ENCODE measurements at places on chromosomes 12 and 14.

GRCh38 chr12:57401165-57401564 lies 29.7 kb downstream of the R3HDM2 start:
- DNase-seq: no peak

DNA sequence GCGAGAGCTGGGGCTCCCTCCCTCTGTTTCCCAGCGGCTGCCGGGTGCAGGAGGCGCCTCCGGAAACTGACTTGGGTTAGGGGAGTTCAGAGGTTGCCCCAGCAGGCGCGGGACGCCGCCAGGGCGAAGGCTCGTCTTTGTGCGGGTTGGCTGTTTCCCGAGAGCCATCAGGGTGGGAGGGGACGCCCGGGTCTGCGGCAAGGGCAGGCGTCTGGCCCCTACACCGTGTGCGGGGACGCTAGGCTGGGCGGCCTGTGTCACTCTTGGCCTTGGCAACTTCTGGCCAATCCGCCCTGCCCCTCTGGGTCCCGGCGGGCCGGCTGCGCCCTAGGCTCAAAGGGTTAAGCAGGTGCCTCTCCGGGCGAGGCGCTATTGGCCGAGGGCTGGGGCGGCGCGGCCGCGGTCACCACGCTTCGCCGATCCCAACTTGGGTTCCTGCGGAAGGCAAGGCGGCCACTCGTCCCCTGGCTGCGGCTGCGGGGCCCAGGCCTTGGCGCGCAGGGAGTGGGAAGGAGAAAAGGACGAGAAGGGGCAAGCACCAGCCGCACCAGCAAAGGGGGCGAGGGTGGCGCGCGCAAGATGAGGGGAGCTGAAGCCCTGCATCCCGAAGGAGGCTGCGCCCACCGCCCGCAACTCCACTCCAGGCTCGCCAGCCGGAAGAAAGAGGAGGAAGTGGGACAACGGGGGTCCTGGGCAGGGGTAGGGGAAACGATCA lies 5.6 kb upstream of the NPAS3 start:
- no peak for DNase-seq

DNA sequence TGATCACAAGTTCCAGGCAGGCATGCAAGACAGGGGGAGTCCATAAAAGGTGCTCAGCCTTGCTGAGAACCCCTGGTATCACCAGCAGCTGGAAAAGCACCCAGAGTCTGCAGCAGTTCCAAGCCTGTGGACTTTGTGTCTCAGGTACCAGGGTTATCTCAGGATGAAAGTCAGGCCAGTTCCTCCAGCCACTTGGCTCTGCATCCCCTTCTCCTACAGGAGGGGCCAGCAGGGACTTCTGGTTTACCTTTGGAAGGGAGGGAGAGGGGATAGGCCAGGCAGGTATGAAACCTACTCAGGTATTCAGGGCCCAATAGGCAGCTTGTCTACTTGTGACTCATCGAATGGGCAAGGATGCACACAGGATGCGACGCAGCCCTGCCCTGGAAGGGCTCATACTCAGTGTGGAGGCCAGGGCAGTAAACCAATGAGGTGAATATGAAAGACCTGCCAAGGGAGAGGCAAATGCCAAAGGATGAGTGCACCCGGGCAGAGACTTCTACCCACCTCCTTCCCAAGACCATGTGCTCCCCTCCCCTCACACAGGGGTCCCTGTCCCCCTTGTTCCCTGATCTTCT lies 148.2 kb downstream of the SLC38A6 start:
- no peak for DNase-seq

GRCh38 chr14:64707661-64708060 lies 3.4 kb downstream of the PLEKHG3 start:
- peak; percentile 31 for DNase-seq

DNA sequence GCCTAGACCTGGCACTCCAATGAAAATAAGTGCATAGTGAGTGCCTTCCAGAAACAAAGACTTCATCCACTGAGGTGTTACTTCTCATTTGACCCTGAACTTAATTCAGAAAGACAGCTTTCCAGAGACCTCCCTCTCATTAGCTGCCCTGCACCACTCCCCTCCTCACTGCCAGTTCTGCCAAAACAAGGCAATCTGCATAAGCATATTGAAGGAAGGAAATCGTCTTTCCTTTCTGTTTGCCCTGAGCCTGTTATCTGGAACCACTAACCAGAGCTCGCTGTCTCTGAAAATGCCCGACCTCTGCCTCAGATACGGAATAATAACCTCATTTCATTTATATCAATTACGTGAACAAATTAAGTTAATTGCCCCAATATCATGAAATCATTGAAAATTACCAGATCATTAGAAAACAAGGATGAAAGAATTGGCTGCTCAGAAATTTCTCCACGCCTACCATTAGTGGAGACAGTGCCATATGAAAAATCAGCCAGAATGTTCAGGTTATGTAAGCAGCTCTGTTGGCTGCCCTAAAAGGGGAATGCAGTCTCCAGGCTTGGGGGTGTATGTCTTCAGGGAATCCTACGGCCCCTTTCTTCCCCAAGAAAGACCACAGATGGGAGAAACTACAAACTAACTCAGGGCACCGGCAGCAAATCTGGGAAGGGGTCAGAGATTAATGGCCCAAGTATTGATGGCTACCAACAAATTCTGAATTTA lies 149.9 kb upstream of the FKBP4 start:
- no peak for DNase-seq

DNA sequence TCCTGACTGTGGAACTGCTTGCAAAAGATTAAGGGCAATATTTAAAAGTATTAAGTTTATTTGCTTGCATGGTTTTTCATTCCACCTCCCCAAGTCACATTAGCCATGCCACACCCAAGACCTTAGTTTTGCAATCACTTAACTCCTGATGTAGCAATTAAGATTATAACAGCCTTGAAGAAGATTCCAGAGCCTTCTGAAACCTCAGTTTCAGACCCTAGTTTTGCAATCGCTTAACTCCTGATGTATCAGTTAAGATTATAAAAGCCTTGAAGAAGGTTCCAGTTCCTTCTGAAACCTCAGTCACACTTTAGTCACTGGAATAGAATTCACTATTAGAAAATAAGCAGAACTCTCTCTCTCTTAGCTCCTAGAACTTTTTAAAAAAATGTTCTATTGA lies 42.7 kb upstream of the DCN start:
- no peak for DNase-seq

GRCh38 chr12:109630815-109631214 lies 57.2 kb downstream of the MVK start:
- no peak for DNase-seq

DNA sequence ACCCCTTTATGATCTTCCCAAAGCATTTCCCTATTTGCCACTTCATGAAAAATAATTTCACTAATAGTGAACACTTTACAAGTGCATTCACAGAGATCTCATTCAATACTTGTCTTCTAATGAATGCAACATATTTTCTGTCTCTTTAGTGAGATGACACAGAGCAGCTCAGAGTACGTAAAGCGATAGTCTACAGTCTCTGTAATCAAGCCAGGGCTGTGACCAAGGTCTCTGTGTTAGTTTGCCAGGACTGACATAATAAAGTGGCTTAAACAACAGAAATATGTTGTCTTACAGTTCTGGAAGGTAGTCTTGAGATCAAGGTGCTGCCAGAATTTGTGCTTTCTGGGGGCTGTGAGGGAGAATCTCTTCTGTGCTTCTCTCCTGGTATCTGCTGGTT lies 33.1 kb upstream of the FRS2 start:
- no peak for DNase-seq

DNA sequence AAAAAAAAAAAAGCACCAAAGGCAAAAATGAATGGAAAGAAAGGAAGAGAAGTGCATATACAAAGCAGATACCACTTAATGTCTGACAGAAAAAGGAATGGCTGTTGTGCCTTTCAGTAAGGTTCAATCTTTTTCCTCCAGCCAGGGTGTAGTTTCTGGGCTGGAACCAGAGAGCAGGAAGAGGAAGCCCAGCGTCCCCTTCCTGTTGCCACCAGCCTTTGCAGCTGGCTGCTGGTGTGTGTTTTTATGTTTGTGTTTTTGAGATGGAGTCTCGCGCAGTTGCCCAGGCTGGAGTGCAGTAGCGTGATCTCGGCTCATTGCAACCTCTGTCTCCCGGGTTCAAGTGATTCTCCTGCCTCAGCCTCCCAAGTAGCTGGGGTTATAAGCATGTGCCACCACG lies 64.6 kb upstream of the LTA4H start:
- no peak for DNase-seq

DNA sequence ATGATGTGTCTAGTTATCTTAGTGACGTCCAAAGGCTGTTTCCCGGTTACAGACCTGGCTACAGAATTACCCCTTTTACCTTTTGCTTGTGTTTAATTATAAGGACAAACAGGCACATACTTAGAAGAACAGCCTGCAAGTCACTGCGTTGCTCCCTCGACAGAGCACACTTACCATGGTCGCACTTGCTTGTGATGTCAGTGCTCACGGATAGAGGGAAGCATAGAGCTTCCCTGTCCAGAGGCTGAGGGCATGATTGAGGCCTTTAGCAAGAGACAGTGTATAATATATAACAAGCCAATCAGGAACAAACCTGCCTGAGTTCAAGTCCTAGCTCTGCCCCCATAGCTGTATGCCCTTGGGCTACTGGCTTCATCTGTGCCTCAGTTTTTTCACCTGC lies 73.2 kb upstream of the SCN8A start:
- DNase-seq: no peak

GRCh38 chr12:80952443-80952842 lies 14.7 kb upstream of the LIN7A start:
- DNase-seq: no peak

- no peak for DNase-seq
These were observed 293.9 kb downstream of the RAD51B start for GRCh38 chr14:68113343-68113930.

- DNase-seq: no peak
These were observed 20.3 kb upstream of the FOXG1 start for GRCh38 chr14:28746247-28746646.

GRCh38 chr14:103931422-103931821 lies 3.2 kb downstream of the TDRD9 start:
- DNase-seq: no peak

GRCh38 chr12:31929027-31929526 lies 30.1 kb upstream of the RESF1 start:
- no peak for DNase-seq

DNA sequence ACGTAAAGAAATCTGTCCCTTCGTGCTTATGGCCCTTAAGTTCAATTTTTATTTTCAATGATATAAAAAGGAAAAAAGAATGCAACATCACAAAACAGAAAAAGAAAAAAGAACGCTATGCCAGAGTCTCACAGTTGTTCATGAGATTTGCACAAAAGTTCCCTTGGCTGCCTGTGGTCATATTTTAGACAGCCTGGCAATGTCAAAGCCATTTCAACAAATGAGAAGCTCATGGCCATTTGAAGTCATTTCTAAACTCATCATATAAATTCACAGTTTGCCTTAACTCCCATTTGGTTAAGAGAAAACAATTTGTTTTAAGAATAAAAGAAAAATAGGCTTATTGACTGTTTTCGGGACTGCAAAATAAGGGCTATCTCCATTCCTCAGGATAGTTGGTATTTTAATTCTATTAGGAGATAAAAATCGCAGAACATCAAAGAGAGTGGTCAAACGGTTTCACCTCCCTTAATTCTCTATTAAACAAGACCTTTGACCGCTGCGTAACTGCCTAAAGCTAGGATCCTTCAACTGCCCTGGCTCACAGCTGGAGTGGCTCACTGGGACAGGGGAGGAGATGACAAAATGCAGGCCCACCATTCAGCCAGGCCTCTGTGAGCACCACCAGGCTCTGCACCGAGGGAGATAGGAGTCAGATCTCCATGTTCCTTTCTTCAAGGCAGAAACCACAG lies 119.2 kb upstream of the DAAM1 start:
- no peak for DNase-seq

- no peak for DNase-seq
These were observed 37.9 kb downstream of the B4GALNT3 start for GRCh38 chr12:497501-498160.

DNA sequence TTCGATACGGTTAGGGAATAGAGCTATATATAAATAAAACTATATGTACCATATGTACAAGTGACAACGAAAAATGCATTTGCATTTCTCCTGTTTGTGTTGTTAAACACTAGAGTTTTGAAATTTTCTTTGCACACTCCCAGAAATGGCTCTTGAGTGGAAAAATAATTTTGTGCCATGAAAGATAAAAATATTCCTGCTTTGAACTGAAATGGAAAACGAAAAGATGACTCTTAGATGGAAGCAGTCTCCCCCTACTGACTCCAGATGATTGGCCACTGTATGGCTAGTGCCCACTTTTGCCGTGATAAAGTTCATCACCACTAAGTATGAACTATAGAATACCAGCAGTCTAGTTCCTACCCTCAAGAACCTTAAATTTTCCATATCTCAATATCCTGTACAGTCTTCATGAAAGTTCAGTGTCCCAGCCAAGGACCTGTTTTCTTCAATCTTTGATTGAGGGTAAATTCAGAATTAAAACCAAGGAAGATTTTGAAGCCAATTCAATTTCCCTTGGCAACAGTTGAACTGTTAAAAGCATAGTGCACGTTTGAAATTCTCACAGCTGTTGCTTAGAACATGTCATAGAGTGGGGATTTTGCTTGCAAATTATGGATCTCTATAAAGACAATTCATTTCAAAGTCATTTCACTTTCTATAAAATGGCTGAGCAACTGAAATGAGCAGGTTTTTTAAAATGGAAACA lies 1.6 kb upstream of the PPP2R5E start:
- no peak for DNase-seq

- no peak for DNase-seq
These were observed 96.9 kb downstream of the HELB start for GRCh38 chr12:66398931-66399910.

DNA sequence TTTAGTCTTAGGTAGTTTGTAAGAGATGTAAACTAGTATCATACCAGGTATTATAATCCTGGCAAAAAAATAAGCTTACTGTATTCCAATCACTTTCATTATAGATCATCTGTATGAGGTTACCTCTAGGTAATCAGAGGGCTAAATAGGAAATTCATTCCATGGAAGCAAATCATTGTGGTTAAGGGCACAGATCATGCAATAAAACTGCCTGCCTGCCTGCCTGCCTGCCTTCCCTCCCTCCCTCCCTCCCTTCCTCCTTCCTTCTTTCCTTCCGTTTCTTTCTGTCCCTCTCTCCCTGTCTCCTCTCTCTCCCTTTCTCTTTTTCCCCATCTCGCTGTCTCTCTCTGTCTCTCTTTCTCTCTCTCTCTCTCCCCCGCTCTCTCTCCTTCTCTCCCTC lies 3.2 kb upstream of the CLEC9A start:
- no peak for DNase-seq

DNA sequence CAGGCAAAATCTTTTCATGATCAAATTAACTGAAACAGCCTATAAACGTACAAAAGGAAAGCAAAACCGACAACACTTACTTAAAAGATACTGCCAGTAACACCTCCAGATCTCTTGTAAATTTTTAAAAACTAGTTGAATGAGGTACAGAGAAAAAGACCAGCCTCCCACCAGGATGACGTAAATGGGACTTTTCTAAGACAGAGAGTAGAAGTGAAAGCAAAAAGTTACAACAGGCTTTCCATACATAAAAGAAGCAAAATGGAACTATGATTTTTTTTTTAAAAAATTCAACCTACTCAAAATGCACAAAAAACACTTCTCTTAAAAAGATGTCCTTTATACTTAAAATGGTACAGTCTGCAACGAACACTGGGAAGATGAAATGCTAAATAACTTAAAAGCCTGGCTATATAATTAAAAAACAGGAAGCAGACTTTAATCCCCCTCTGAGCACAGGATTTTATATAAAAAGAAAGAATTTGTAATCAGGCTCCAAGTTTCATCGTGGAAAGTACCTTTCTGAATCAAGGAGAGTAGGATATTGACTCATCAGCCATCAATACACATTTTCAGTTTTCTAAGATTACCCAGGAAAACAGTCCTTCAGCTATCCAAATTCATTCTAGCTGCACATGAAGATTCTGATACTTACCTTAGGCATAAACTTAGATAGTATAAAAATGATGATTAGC lies 14.2 kb upstream of the MYO1A start:
- DNase-seq: no peak

- no peak for DNase-seq
These were observed 88.6 kb downstream of the NINJ2 start for GRCh38 chr12:574475-575128.
